ENCODE measurements at places on chromosomes 16 and 17.

GRCh38 chr16:19710991-19711545, 7.0 kb downstream of the KNOP1 start:
- no peak for DNase-seq

GRCh38 chr16:85838381-85838780, 38.9 kb downstream of the COX4I1 start:
- no peak for DNase-seq

DNA sequence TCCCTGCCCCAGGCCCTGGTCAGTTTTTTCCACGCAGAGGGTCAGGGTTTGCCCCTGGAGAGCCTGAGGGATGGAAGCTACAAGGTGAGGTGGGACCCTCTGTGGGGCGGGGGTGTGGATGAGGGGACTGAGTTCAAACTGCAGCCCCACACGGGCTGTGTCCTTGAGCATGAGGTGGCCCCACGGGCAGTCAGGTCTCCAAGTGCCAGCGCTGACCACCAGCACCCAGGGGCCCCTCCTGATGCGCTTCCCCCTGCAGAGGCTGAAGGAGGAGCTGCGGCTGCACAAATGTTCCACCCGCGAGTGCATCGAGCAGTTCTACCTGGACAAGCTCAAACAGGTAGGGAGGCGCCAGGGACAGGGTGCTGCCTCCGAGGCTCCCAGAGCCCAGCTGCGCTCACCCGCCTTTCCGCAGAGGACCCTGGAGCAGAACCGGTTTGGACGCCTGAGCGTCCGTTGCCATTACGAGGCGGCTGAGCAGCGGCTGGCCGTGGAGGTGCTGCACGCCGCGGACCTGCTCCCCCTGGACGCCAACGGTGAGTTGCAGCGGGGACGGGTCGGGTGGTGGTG, 4.3 kb downstream of the TSR3 start:
- DNase-seq: no peak

DNA sequence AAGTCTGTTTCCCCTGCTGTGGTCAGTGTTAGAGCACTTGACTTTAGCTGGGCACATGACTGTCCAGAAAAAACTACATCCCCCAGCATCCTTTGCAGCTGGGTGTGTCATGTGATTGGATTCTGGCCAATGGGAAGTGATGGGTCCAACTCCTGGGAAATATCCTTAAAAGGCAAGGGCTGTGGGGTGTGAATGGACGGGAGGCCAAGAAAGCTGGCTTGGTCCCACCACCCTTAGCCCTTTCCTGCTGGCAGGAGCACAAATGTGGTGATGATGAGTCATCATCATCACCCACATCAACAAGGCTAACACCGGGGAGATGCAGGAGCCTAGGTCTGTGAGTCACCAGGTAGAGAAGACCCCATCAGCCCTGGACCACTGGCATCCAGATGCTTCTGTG, 341.7 kb downstream of the C16orf95 start:
- DNase-seq: no peak

DNA sequence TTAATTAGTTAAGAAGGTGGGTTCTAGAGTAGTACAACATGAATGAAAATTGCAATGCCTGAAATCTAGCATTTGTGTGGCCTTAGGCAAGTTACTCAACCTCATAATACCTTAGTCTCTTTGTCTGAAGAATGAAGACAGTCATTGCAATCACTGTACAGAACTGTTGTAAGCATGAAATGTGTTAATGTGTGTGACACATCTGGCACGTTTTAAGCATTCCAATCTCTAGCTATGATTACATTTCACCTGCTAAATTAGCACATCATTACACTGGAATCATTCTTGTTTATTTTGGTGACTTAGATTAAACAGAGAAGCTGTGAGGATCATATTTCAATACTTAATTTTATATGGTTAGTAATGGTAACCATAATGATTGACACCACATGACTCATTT, 629.7 kb upstream of the KIF2B start:
- no peak for DNase-seq

DNA sequence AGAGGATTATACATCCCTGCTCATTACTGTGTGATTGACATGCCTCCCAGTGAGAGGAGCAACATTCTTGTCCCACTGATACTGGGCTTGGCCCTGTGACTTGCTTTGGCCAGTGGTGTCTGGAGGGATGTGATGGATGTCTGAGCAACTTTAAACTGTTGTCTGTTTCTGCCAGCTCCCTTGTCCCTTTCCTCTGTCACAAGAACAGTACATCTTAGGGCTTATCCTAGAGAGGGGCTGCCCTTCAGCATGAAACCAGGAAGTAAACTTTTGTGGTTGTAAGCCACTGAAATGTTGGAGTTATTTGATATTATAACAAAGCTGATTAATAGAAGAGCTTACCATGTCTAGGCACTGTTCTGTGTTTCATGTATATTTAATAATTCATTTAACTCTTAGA, 82.9 kb upstream of the GPRC5B start:
- DNase-seq: no peak

- no peak for DNase-seq
Observed at GRCh38 chr16:78915811-78916345, 684.7 kb downstream of the MAF start.

GRCh38 chr16:1762196-1762878, 9.0 kb downstream of the NME3 start:
- DNase-seq: no peak

DNA sequence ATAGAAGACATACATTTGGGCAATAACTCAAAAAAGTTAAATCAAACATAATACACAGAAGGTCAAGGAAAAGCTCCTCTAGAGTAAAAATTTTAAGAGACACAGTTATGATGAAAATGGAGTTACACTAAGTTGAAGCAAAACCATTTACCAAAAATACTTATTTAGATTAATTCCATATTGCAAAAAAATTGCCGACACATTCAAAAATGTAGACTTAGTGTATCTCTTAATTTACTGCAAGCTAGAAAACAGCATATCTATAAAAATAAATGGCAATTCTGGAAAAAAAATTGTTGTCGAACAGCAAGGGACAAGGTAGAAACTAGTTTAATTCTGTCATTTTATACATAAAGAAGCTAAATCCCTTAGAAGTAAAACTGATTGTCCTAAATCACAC, 248.7 kb upstream of the KIF2B start:
- no peak for DNase-seq

- no peak for DNase-seq
Observed at GRCh38 chr16:83494459-83494858, 313.3 kb upstream of the HSBP1 start.

- DNase-seq: no peak
Observed at GRCh38 chr17:18256351-18256750, 2.2 kb downstream of the FLII start.

DNA sequence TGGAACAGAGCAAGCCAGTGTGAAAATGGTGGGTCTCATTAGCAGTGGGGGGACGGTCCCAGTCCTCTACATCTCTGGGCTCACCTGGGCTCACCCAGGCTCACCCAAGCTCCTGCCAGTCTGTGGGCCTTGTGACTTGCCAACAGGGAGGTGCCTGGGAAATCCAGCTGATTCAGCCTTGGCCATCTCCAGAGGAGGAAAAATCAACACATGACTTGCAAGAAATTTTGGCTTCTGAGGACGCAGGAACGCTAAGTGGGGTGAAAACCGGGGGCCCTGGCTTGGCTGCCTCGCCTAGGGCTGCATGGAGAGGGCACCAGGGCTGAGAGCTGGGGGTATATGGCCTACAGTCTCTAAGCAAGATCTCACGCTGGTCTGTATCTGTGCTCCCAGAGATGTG, 47.7 kb downstream of the VAC14 start:
- DNase-seq: no peak

DNA sequence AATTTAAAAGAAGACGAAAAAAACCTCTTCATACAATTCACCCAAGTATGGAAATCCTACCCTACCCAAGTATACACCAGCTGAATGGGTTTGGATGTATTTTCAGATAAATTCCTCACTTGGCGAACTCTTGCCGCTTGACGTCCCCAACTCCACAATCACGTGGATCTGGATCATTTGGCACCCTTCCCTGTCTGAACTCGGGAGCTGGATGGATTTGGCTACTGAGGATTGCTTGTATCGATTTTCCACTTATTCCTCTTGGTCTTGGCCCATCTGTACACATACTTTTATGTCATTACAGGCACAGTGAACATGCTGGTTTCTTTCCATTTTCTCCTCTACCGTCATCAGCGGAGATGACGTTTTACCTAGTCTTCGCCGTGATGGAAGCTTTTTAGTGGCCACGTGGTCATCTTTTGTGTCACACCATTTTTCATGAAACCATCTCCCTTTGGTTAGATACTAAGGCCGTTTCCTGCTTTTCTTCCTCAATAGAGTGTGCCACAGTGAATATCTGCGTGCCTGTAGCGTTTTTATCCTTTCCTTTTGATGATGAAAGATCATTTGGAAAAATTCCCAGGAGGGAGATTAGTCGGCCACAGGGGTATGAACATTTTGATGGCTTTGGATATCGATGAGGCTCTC, 47.1 kb downstream of the CMIP start:
- DNase-seq: no peak

- DNase-seq: no peak
Observed at GRCh38 chr17:36124879-36125824, 21.5 kb downstream of the CCL4 start.

DNA sequence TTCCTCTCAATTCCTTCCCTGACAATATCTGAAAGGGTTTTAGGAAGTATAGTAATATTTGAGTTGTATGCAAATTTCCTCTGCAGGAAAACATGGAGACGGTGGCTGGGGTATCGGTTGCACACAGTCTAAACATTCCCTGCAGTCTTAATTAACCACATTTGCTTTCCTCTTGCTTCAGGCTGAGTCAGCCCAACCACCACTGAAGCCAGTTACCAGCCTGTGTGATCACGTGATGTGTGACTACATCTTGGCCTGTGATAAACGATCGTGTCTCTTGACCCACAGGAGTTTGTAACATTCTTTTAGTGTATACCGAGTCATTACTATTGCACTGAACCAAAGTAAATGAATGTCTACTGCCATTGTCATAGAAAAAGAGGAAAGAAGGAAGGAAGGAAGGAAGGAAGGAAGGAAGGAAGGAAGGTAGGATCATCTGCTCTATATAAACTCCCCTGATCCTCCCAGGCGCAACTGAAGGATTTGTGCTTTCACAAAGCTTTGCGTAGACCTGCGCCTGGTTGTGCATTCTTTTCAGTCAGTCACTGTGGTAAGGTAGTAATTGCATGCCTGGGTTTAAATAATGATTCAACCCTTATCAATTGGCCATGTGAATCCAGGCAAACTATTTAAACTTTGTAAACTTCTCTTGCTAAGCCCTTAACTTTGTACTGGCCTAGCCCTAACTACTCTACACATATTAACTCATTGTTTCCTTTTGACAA, 280.6 kb upstream of the SALL1 start:
- no peak for DNase-seq

- DNase-seq: no peak
Observed at GRCh38 chr16:66841366-66841765, 2.8 kb upstream of the CA7 start.

DNA sequence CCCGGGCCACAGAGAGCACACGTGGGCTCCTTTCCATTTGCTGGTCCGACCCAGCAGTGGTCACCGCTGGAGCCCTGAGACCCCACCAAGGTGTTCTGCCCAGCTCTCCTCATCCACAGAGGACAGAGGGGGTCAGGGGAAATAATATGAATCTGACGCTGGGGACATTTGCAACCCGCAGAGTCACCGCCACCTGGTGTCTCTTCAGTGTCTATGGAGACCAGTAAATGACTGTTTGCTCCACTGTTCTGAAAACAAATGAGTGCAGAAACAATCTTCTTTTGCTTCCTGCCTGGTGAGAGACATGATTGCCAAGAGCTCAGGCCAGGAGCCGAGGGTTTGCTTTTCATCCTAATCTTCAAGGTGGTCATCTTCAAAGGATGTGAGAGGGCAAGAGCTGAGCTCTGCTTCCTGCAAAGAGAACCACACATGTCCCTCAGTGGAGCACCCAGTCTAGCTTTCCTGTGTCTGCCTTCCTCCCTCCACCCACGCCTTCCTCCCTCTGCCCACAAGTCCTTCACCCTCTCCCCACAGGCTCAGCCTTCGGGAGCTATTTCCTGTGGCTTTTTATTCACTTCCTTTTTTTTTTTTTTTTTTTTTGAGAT, 14.7 kb upstream of the KLHDC4 start:
- DNase-seq: no peak

DNA sequence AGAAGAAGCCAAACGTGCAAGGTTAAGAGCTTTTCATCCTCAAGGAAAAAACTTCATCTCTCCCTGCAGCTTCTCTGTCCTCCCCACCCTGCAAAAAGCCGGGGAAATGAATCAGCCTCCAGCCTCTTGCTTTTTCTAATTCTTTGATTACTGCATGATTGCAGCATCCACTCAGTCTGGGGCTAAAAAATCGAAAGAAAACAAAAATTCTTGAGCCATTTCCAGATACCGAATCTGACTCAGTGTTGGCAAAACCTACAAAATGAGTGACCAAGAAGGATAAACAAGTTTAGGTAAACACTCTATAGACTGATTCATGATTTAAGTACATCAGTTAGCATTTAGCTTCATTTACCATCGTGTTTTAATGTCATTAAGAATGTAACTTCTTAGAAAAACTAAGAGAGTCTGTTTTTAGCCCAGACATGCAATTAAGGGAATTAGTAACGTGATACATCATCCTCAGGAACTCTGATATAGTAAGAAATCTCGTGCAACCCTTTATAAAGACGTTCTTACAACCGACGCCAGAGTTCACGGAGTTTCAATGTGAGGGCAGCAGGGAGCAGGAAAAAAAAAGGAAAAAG, 287.3 kb upstream of the FOXF1 start:
- no peak for DNase-seq

DNA sequence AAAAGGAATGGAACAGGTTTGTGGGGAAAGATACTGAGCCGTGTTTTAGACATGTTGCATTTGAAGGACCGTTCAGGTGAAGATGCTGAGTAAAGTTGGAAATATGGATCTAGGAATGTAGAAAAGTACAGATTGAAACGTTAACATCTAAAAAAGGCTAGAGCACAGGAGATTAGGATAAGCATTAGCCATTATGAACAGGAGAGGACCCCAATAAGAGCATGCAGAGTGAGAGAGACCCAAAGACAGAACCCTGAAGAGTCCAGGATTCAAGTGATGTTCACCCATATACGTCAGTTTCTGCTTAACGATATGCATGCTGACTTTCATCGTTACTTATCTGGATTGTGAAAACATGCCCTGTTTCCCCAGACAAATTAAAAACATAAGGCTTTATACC, 140.5 kb downstream of the STX8 start:
- DNase-seq: no peak

- peak; percentile 49 for DNase-seq
Observed at GRCh38 chr17:29617125-29617480, 5.6 kb downstream of the CORO6 start.

DNA sequence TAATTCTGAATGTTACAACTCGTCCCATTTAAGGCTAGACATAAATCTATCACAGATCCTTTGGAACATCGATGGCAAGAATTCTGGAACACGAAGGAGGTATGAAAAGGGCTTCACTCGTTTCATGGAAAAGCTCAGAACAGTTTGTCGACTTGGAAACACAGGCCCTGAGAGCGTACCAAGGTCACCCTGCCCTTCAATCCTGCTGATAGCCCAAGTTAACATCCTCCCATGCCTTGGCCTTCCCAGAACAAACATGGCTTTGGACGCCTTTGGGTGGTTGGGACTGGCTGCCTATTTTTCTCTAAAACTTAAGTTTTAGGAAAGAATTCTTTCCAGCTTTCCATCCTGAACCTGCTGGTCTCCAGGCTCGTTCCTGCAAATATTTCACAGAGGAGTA, 396.1 kb downstream of the MAF start:
- DNase-seq: no peak

- no peak for DNase-seq
Observed at GRCh38 chr17:32323811-32324491, 18.0 kb downstream of the C17orf75 start.

- no peak for DNase-seq
Observed at GRCh38 chr16:86087896-86088230, 188.9 kb downstream of the IRF8 start.
